ENCODE measurements at places on chromosomes 3 and 15. TPM values are rescaled to one million over a fixed set of nuclear protein-coding genes. Genes with fewer than 3 reads are reported as not detected.

Gene LMLN
- polyA plus RNA-seq: 9.8 TPM

Gene SKOR1
- polyA plus RNA-seq: 26.2 TPM

Gene DNAJA4
- 65.5 TPM for polyA plus RNA-seq

Gene SERPINI2
- polyA plus RNA-seq: 5.8 TPM

Gene RARB
- 3.0 TPM for polyA plus RNA-seq

Gene HIGD2B
- polyA plus RNA-seq: not detected

Gene ACOX2
- 2.4 TPM for polyA plus RNA-seq

Gene FOXB1
- not detected for polyA plus RNA-seq

Gene FBXW12
- polyA plus RNA-seq: not detected

Gene MST1R
- polyA plus RNA-seq: not detected

Gene ARL13B
- 5.6 TPM for polyA plus RNA-seq

Gene EMC7
- polyA plus RNA-seq: 322 TPM

Gene CFAP100
- not detected for polyA plus RNA-seq

Gene ST3GAL6
- 46.5 TPM for polyA plus RNA-seq

Gene CDHR4
- polyA plus RNA-seq: not detected

Gene C3orf22
- polyA plus RNA-seq: not detected

Gene ZNF860
- polyA plus RNA-seq: not detected

Gene SPINK8
- polyA plus RNA-seq: not detected

Gene C2CD4B
- polyA plus RNA-seq: 0.29 TPM

Gene CASR
- polyA plus RNA-seq: not detected

Gene AMT
- 3.8 TPM for polyA plus RNA-seq

Gene MUSTN1
- 7.6 TPM for polyA plus RNA-seq

Gene WDR76
- 0.15 TPM for polyA plus RNA-seq

Gene RPP14
- polyA plus RNA-seq: 14.9 TPM

Gene REC114
- not detected for polyA plus RNA-seq

Gene ZNF662
- 6.5 TPM for polyA plus RNA-seq

Gene TEX55
- polyA plus RNA-seq: not detected

Gene EXD1
- polyA plus RNA-seq: 0.78 TPM

Gene FMN1
- polyA plus RNA-seq: 0.91 TPM

Gene GREM1
- polyA plus RNA-seq: not detected

Gene CRYGS
- polyA plus RNA-seq: 3.2 TPM

Gene ARNT2
- polyA plus RNA-seq: 6.2 TPM

Gene CTSH
- 3.6 TPM for polyA plus RNA-seq

Gene DTWD1
- 25.2 TPM for polyA plus RNA-seq

Gene DPPA2
- polyA plus RNA-seq: not detected

Gene TERC
- not detected for polyA plus RNA-seq

Gene TM4SF18
- not detected for polyA plus RNA-seq

Gene CAMK2N2
- 27.7 TPM for polyA plus RNA-seq

Gene XRN1
- 33.8 TPM for polyA plus RNA-seq

Gene LRRC31
- polyA plus RNA-seq: 1.9 TPM

Gene CCRL2
- polyA plus RNA-seq: not detected

Gene FRMD5
- 14.7 TPM for polyA plus RNA-seq

Gene RAF1
- polyA plus RNA-seq: 13.8 TPM

Gene SLC28A2
- polyA plus RNA-seq: not detected
